ENCODE measurements at places on chromosomes 2 and 18.

- no peak for DNase-seq
Observed at GRCh38 chr2:159209341-159210306, 76.9 kb downstream of the WDSUB1 start.

GRCh38 chr2:11749646-11750349, 3.4 kb downstream of the LPIN1 start:
- no peak for DNase-seq

GRCh38 chr2:142130111-142131009, 456 bp downstream of the LRP1B start:
- DNase-seq, result no peak

GRCh38 chr2:169468841-169469240, 10.5 kb upstream of the BBS5 start:
- DNase-seq, result no peak

DNA sequence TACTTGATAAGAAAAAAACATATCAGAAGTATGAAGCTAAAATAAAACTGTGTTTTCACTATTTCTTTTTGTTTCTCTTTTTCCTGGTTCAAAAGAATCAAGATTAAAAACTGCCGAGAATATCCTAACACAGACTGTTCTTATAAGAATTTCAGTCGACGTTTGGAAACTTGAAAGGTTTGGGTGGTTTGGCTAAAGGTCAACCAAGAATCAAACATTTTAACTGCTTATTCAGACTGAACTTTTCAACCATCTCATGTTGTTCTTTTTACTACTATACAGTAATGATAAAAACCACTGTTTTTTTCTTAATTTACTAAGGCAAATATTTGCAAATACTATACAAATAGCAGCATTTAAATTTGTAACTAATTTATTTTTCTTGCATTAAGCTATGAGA, 308.5 kb upstream of the TFPI start:
- no peak for DNase-seq

DNA sequence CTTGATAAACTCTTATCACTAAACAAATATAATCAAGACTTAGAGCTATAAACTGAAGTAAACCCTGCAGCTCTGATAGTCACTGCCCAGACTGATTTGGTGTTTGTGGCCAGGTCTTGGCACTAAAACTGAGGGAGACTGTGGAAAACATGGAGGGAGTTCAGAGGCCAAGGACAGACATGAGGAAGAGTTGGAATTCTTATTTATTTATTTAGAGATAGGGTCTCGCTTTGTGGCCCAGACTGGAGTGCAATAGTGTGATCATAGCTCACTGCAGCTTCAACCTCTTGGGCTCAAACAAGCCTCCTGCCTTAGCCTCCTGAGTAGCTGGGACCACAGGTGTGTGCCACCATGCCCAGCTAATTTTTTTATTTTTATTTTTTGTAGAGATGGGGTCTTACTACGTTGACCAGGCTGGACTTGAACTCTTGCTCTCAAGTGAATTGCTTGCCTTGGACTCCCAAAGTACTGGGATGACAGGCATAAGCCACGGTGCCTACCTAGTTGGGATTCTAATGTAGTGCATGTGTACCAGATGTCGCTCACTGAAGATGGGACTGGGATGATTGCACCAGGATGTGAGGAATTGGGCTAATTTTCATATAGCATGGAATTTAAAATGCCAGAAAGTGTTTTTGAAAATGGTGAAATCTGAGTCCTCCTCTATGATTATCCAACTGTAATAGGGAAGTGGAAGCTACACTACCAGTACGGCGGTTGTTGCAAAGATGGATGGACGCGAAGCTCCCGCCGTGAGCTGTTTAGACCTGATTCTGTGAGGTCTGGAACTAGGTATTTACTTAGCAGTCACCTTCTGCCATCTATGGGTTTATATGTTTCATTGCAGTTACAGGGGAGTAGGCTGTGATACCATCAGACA, 52.7 kb upstream of the CTLA4 start:
- DNase-seq, result no peak

DNA sequence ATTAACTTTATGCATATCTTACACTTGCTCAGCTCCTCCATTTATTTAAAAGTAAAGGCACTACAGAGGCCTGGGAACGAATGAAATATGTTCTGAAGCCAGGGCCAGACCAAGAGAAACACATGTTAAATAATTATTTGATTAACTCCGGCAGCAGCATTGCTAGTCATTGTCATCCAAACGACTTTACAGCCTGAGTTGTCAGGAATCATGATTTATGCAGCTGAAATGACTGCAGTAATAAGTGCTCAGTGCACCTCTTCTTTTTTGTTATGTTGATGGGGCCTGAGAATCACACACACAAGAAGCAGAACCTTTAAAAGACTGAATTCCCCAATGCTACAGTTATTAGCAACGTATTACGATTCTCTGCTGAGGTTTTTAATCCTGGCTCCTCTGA, 58.9 kb downstream of the EPHA4 start:
- no peak for DNase-seq

GRCh38 chr2:98881153-98881650, 54.8 kb downstream of the CRACDL start:
- DNase-seq, result no peak

- no peak for DNase-seq
Observed at GRCh38 chr18:23949863-23950262, 64.7 kb upstream of the TTC39C start.

DNA sequence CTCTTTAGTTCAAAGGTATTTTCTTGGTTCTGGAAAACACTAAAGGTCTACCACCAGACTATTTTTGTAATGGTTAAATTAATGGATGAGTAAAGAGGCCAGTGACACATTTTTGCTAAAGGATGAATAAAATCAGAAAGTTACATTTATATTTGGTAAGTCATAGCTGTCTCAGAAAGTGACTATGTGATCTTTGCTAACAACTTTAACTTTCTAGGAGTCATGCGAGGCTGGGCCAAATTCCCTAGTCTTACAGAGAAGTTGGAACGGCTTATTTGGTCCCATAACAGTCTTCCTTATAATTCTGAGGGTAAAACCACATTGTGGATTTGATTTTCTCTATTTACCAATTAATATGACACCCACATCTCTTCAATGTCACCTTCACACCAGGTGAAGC, 198.1 kb downstream of the PDE1A start:
- DNase-seq, result no peak

DNA sequence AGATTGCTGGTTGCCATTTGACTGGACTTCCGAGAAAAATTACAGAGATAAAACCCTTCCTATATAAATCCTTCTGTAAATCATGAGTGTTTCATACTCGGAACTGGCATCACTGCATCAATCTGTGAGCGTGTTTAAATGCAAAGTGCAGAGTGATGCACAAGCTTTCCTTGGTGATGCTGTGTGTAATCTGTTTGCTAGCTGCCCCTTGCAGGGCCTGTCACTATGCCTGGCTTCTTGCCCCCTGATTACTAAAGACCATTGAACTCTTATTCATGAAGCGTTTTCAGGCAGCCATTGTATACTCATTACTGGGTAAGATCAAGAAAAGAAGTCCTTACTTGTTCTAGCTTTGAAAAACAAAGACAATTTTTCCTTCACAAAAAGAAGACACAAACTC, 266.9 kb upstream of the FANCL start:
- DNase-seq, result no peak

GRCh38 chr2:106068451-106068850, 125.7 kb downstream of the UXS1 start:
- DNase-seq, result no peak

DNA sequence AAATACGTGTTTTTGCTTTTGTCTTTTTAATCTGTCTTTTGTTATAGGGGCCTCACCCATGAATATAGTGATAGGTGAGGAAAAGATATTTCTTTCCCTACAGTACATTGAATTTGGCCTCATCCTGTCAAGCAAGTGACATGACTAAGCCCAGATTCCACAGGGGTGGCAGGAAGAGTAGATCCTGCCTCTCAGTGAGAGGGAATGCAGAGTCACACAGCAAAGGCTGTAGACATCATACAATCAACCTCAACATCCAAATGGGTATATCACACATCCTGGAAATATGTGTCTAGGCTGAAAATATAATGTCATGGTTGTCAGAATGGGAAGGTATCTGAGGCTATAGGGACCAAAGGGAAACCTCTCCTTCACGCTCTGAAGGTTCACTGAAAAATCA, 269.6 kb downstream of the CDH20 start:
- DNase-seq, result no peak

GRCh38 chr18:26741758-26742157, 123.7 kb downstream of the AQP4 start:
- DNase-seq, result no peak

- no peak for DNase-seq
Observed at GRCh38 chr2:186968277-186968676, 119.3 kb upstream of the ZSWIM2 start.

GRCh38 chr2:172647439-172647838, 88.2 kb upstream of the RAPGEF4 start:
- DNase-seq, result no peak

DNA sequence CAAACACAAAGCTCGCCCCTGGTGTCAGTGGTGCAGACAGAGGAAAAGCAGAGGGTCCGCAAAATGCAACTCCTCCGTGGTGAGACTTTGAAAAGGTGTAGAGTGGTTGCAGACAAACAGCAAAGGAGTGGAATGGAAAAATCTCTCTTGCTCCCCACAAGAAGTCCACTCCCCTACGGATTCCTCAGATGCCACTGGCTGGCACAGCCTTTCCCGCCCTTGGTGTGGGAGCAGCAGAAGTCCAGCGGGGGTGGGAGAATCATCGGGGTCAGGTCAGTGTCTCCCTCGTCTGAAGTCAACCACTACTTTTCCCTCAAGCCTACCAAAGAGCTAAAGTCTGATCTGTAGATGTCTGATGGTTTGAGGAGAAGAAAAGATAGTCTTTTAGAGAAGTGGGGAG, 22.3 kb upstream of the B3GNT7 start:
- DNase-seq, result no peak

- no peak for DNase-seq
Observed at GRCh38 chr2:236351966-236352525, 87.8 kb upstream of the ASB18 start.

GRCh38 chr2:241295326-241296095, 20.0 kb downstream of the HDLBP start:
- no peak for DNase-seq

GRCh38 chr2:240131296-240131695, 4.8 kb downstream of the COPS9 start:
- DNase-seq, result no peak

DNA sequence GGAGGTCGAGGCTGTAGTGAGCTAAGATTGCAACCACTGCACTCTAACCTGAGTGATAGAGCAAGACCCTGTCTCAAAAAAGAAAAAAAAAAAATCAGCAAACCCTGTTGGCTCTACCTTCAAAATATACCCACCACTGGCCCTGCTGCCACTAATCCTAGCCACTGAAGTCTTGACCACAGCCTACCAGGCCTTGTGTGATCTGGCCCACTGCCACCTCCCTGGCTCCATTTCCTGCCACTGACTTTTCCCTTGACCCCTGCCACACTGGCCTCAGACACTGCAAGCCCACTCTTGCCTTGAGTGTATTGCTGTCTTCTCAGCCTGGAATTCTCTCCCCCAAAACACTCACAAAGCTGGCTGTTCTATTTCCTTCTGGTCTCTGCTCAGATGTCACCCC, 33.7 kb downstream of the SH2D6 start:
- DNase-seq, result no peak

DNA sequence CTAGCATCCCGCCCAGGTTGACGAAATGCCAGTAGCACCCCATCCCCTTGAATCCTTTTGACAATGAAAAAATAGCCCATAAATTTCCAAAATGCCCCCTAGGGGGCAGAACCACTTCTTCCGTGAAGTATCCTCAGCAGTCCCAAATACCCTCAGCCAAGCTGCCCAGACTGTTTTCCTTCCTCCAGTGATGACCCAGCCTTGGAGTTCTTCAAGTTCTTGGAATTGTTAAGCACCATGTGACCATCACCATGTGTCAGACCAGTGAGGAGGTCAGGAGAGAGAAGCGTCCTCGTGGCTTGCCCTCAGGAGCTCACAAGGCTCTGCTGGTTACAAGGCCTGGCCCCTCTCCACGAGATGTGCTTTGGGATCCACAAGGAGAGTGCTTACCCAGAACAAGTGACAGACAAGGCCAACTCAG, 1.4 kb upstream of the SLC23A3 start:
- peak; percentile 75 for DNase-seq

Measured in AG04449 (cell line).